ENCODE measurements at places on chromosomes 7 and 10.

- DNase-seq = no peak
These were observed 55.9 kb upstream of the EMX2 start for GRCh38 chr10:117486606-117487005.

GRCh38 chr7:40468891-40469864 is 334.4 kb downstream of the SUGCT start:
- DNase-seq = no peak

GRCh38 chr10:125043841-125044658 is 102.1 kb downstream of the ZRANB1 start:
- DNase-seq = no peak

GRCh38 chr7:107201795-107202450 is 33.1 kb downstream of the HBP1 start:
- DNase-seq = no peak

GRCh38 chr10:31847515-31847914 is 81.1 kb downstream of the ARHGAP12 start:
- no peak for DNase-seq

DNA sequence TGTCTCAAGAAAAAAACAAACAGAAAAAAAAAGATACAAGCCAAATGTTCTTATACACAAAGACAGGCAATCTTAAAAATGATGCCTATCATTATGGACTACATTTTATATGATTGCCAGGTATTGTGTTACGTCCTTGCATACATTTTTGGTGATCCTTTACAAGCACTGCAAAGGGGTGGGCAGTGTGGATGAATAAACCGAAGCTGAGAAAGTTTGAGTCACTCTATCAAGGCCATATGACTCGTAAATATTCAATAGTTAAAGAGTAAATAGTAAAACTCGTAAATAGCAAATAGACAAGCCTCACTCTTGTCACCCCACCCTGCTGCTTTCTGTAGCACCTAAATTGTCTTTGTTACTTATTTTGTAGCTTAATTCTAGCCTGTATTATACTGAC is 326.2 kb downstream of the FRMD4A start:
- DNase-seq = no peak

GRCh38 chr10:13787015-13787421 is 200.3 kb downstream of the PRPF18 start:
- peak; percentile 22 for DNase-seq

DNA sequence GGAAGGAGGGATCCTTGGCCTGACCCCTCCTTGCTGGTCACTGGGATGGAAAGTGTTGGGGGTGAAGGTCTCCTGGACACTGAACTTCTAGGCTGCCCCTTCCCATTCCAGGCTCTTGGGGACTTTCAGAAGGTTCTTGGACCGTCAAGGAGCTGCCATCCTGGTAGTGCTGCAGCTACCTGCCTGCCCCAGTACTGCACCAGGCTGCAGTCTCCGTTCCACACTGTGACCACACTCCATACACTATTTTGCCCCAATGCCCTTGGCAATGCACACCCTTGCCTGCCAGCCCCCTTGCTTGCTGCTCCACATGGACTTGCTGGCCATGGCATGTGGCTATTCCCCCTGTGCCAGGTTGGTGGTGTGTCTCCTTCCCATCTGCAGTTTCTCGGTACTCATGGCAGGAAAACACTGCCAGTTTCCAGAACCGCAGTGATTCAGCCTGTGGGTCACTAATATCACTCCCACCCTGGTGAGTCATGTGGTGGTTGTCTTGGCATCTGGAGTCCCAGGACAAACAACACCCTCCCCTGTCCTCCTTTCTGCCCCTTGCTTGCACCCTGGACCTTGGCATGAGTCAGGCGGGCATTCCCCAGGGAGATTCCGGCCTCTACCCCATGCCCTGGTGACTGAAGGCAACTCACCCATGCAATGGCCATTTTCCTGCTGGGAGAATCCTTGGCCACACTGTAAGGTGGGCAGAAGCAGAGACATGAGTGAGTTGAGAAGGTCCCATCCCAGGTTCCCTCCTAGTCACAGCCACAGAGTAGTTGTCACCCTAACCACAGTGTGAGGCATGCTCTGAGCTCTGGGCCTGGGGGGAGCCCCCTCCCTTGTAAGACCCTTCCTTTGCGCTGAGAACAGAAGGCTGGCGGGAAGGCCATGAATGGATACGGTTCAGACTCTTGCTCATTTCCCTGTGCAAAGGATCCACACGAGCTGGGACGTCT is 32.8 kb downstream of the GOLGA7B start:
- peak; percentile 37 for DNase-seq

GRCh38 chr7:25735674-25736242 is 416.2 kb upstream of the NFE2L3 start:
- no peak for DNase-seq

DNA sequence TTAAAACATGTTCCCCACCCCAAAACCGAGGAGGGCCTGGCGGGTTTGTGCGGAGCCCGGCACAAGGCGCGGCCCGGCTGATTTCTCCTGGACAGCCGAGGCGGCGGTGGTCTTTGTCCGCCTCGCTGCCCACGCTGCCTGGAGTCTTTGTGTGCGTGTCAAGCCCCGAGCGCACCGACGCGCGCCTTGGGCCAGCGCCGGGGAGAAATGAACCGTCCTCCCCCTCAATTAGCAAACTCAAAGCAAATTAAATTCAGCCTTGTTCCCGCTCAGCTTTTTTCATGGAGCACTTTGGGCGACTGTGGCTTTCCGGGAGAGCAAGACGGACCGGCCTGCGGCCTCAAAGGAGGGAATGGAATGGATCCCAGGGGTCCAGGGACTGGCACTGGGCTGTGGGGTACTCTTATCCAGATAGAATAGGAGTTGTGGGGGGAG is 4.1 kb downstream of the EMX2 start:
- DNase-seq = no peak

DNA sequence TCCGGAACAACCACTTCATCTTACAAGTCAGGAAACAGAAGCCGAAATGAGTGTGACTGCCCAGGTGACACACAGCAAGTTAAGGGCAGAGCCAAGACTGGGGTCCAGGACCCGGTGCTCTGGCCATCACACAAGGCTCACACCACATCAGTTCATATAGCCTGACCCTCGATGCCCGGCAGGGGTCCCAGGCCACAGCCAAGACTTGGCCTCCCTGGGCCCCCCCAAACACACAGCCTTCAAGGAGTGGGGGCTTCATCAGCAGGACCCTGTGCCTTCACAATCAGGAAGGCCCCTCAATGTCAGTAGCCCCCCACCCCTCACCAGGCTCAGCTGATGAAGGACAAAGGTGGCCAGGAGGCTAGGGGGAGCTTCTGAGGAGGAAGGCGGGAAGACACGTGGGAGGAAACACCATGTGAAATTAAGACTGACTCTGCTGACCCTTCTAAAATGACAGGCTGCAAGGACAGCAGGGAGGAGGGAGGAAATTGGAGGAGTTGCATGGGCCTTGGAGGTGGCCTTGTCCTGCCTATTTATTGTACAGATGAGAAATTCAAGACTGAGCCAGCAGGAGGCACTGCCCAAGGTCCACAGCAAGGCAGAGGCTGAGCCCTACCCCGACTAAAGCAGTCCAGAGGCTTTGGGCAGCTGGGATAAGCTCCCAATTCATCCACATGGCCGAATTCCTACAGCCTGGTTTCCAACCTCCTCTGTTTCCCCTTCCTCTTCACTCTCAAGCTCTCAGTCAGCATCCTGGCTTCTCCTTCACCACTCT is 216.1 kb upstream of the ZMIZ1 start:
- DNase-seq = no peak

- no peak for DNase-seq
These were observed 41.1 kb upstream of the DUSP5 start for GRCh38 chr10:110456523-110457091.

GRCh38 chr10:23343591-23344240 is 881 bp downstream of the C10orf67 start:
- DNase-seq = no peak

DNA sequence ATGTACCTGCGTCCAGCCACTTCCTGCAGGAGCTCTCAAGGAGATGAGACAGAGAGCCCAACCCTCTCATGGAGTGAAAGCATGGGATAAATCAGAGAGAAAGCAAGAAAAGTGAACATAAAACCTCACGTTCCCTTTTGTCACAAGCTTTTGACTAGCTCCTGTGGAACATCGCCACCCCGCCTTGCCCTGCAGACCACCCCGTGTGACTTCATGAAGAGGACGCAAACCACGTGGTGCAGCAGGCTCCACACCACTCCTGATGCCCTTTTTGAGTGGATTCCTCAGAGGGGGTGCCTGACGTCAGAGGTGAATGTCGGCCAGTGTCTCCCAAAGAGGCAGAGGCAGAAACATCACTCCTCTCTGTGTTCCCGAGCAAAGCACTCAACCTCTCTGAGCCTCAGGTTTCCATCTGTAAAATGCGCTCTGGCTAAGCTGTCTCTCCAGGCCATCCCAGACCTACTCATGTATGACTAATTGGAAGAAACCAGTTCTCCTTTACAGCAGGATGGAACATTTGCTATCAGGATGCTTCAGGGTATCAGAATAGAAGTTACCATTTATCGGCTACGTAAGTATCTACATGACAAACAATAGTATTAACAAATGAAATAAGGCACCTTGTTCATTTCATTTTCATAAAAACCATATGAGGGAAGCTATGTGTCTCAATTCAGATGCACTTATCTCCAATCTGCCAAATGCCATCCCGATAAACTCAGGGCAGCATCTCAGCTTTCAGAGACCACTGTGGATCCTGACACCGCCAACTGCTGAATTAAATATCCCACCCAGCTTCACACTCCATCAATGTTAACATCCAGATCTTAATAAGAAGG is 5.3 kb downstream of the ZNF488 start:
- no peak for DNase-seq

DNA sequence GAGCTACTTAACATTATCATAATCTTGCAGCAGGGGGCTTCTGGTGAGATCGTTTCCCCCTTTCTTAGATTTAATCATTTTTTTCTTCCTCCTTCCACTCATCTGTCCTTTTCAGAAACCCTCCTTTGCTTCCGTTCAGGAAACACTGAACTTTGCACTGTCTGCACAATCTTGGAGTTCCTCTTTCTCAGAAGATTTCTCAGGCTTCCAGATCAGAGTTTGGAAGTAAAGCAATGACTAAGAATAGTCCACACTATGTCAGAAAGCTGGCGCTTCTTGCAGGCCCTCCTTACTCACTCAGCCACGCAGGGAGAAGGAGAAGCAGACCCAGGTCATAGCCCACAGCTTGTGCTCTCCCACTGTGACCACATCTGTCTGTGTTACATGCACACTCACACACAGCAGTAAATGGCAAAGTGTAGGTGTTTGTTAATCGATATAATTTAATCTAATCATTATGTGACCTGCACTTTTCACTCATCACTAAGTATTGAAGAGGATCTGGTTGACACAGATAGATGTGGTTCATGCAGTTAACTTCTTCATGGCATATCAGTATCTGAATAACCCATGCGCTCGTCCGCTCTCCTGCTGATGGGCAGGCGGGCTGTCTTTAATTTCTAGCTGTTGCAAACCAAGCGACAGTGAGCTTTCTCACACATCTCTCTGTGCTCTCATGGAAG is 30.2 kb downstream of the ALOX5 start:
- no peak for DNase-seq

- DNase-seq = no peak
These were observed 32.5 kb downstream of the CCDC6 start for GRCh38 chr10:59873896-59874295.

Measured in stimulated activated effector memory CD8-positive, alpha-beta T cell treated with anti-CD3 and anti-CD28 coated beads, Interleukin-12 subunit alpha, Interleukin-12 subunit beta, amount 100 ng/mL, for 72 hours (primary cell).